ENCODE measurements at places on chromosomes 12 and 14. TPM values are rescaled to one million over a fixed set of nuclear protein-coding genes. Genes with fewer than 3 reads are reported as not detected.
A peak's percentile ranks its signal among the peaks of the same experiment; 100 is the strongest.

GRCh38 chr12:54021432-54022013 lies 6.7 kb upstream of the HOXC6 start:
- no peaks in the 10 kb centered on the region for H3K27me3 ChIP-seq
- H3K36me3 ChIP-seq = no peaks in the 10 kb centered on the region
- no peak overlapping the region for H3K4me3 ChIP-seq

DNA sequence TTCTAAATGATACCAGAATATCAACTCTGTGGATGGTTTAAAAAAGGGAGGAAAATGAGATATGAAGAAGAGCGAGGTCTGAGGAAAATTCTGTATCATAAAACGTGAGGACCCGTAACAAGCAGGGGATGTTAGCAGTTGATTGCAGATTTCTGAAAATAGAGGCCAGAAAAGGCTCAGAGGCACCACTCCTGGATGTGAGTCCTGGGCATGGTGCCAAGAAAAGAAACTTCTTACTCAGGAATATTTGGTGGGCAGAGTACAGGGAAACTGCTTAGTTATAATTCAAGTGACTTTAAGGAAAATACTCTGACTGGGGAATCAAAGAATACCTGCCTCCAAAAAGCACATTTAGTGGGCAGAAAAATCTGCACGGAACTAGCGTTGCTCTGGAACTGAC lies 85.5 kb downstream of the PRICKLE1 start:
- no peak overlapping the region for H3K4me3 ChIP-seq
- no peaks in the 10 kb centered on the region for H3K27me3 ChIP-seq
- no peak overlapping the region for H3K27ac ChIP-seq
- DNase-seq = no peak
- no peaks in the 10 kb centered on the region for H3K4me1 ChIP-seq

GRCh38 chr12:116853507-116853906 lies 27.7 kb downstream of the HRK start:
- no peak for DNase-seq
- H3K4me1 ChIP-seq = peaks cover 7% of the 10 kb centered on the region
- H3K36me3 ChIP-seq = no peaks in the 10 kb centered on the region
- no peaks in the 10 kb centered on the region for H3K27me3 ChIP-seq
- no peak overlapping the region for H3K4me3 ChIP-seq

GRCh38 chr14:22973217-22974032 lies 8.9 kb downstream of the AJUBA start:
- H3K36me3 ChIP-seq = peaks cover 40% of the 10 kb centered on the region
- peak; percentile 87 for DNase-seq
- no peak overlapping the region for H3K27ac ChIP-seq
- no peak overlapping the region for H3K4me3 ChIP-seq
- H3K4me1 ChIP-seq = peaks cover 28% of the 10 kb centered on the region

GRCh38 chr12:9933958-9934357 lies 1.8 kb upstream of the CLEC2A start:
- no peak for DNase-seq
- 0 out of 2 replicates have a peak, but pooled peaks cover 5% of the 10 kb centered on the region for H3K4me1 ChIP-seq
- H3K4me3 ChIP-seq = no peak overlapping the region
- H3K27ac ChIP-seq = no peak overlapping the region

- no peak for DNase-seq
- no peaks in the 10 kb centered on the region for H3K4me1 ChIP-seq
- H3K27me3 ChIP-seq = no peaks in the 10 kb centered on the region
- H3K36me3 ChIP-seq = no peaks in the 10 kb centered on the region
- no peak overlapping the region for H3K27ac ChIP-seq
Observed at GRCh38 chr14:24978862-24979724, 70.9 kb downstream of the STXBP6 start.

KLHDC1 gene
- total RNA-seq = 0.07 TPM

SYT1 gene
- total RNA-seq = 0.51 TPM
